Aorta (tissue), 5 donors: ENCODE measurements at places on chromosomes 5 and 9.

- no peak for DNase-seq
Observed at GRCh38 chr5:92886751-92887150, 694.3 kb downstream of the NR2F1-AS1 start.

DNA sequence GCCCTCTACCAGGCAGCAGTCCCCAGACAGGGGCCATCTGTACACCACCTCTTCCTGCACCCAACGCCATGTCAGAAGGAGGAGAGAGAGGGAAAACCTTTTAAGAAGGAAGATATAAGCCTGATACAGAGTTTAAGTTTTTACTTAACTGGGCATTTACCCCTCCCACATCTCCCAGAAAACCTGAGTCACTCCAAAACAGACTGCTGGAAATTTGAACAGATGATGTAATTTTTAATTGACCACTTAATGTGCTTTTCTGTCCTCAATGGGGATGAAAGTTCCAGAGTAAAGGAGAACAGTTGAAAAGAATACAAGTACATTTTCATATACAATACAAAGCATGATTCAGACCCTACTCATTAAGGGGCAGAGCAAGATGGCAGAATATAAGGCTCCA is 63.9 kb downstream of the TTC39B start:
- DNase-seq, result no peak

DNA sequence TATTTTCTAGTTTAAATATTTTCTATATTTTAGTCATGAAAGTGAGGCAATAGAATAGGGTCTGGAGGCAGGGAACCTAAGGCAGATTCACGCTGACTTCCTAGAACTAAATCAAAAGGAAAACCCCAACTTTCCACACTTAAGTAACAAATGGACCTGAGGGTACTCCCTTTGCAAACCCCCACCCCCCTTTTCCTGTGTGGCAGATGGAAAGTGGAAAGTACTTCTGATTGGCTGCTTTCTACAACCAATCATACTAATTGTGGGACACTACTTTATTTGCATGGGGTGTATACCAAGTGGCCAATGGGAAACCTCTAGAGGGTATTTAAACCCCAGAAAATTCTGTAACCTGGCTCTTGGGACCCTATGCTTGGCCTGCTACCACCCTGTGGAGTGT is 4.8 kb upstream of the CENPH start:
- DNase-seq, result no peak

- no peak for DNase-seq
Observed at GRCh38 chr5:173567548-173567947, 48.9 kb downstream of the BOD1 start.

DNA sequence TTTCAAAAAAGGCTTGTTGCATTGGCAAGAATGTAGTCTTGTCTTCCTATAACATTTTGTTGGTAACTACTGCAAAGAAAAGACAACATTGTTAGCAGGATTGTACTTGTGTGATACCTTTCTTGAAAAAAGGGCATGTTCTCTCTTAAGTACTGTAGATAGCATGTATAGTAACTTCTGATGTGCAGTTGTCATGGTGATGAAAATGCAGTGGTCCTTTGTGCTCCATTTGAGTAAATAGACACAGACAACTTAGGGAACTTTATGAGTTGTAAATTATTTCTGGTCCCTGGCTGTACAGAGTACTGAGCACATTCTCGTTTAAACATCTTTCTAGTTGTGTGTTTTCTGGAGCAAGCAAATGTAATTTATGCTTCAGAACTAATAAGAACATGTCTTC is 103.3 kb downstream of the CD180 start:
- no peak for DNase-seq

GRCh38 chr5:137858223-137858916 is 9.3 kb upstream of the MYOT start:
- no peak for DNase-seq

GRCh38 chr9:34519321-34520020 is 3.3 kb downstream of the ENHO start:
- no peak for DNase-seq

- no peak for DNase-seq
Observed at GRCh38 chr5:168374532-168374931, 83.1 kb downstream of the WWC1 start.

DNA sequence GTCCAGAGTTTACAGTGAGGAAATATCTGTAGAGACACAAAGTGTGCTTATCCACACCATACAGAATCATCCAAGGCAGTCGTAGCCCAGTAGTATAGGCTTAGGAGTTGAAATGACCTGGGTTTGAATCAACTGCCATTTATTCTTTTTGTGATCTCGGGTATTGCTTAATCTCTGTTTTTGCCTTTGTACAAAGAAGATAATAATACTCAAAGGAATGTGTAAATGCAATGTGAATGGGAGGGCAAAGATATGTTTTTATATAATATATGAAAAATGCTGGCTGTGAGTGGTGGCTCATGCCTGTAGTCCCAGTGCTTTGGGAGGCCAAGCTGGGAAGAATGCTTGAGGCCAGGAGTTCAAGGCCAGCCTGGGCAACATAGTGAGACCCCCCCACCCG is 141.1 kb downstream of the SPATA31D1 start:
- no peak for DNase-seq

DNA sequence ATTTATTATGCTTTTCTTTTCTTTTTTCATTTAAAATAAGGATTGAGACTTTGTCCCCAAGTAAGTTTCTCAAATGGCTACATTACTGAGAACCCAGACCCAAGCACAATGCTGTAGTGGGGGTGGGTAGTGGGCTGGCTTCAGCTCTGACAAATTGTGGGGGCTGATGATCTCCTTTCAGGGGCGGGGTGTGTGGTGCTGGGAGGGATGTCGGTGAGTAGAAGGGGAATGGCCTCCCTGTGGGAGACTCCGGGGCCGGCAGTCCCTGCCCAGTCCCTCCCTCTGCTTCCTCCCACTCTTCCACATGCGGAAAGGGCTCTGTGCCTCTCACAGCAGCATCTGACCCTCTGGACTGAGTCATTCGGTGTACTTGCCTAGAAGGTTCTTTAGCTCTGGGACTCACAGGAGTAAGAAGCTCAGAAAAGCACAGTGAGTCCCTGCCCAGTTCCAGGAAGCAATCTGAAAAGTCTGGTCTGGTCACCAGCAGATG is 14.3 kb downstream of the CD180 start:
- DNase-seq, result peak; percentile 87

GRCh38 chr9:121764371-121764730 is 112.9 kb downstream of the DAB2IP start:
- no peak for DNase-seq

DNA sequence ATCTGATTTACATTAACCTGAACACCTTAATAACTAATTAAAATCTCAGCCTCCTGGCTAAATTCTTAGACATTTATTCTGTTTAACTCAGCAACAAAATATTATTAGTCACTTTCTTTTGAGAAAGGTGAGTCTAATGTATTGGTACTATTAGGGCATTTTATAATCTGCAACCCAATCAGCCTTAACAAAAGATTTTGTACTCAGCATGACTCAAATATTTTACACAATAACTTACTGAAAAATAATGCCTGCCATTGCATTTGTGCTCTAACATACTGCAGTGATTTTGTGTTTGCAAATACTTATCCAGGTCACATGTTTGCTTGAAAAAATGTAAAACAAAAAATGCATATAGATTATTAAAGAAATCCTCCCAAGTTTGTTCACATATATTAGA is 1129.9 kb downstream of the TAF11L14 start:
- no peak for DNase-seq

DNA sequence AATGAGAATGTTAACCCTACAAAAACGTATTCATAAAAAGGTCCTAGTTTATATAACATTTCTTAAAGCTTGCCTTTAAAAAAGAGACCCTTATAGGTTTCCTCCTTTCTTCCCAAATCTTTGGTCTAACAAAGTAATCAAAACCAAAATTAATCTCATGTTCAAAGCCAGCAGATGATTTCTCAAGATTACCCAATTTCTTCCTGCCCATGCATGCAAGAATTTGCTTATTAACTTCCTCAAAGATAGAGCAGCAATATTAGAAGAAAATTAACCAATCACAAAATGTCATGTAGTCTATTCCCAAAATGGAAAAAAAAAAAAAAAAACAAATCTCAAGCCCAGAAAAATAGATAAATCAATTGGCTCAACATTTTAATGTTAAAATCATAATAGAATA is 114.9 kb downstream of the MLLT3 start:
- no peak for DNase-seq

DNA sequence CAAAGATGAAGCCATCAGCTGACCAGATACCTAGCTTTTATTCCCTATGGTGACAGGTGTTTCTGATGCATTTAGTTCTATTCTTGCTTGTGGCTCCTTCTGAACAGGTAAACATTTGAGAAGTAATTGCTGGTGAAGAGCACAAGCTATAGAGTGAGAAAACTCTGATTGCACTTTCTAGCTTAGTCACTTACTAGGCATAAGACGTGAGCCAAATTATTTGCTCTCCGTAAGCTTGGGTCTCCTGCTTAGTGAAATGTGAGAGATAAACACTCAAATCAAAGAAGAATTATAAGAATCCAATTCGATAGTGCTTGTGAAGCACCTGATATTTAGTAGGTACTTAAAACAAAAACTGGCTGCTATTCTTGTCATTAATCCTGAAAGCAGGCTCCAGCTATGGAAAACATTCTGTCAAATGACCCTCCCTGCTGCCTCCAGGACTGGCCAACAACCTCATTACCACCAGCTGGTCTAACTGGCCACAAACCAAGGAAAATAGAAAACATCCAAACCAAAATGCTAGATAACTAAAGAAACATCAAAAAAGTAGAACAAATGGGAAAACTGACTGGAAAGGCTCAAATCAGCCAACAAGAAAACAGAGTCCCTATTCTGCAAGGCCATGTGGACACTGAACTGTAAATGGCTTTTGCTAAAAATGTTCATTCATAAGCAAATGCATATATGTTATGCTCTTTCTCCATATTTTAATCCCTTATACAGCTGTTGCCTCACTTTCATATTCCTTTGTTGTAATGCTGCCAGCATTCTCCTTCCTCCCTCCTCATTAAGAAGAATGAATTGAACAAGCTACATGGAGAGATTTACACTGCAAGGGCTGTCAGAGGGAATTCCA is 616.1 kb downstream of the DTWD2 start:
- no peak for DNase-seq

DNA sequence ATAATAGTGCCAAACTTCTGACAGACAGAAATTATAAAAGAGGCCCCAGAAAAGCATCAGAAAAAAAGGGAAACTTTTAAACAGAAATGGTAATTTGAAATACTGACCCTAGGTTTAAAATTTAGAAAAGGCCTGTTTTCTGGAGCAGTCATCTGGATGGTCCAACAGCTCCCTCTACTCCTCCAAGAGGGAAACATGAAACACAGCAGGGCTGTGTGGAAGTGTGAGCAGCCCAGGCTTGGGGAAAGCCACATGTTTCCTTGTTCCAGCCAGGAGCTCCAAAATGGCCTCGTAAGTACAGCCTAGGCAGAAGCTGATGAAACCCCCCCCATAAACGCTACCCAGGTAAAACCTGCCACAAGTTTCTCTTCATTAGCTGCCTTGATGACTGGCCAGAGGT is 499.3 kb upstream of the ADAMTS16 start:
- no peak for DNase-seq

DNA sequence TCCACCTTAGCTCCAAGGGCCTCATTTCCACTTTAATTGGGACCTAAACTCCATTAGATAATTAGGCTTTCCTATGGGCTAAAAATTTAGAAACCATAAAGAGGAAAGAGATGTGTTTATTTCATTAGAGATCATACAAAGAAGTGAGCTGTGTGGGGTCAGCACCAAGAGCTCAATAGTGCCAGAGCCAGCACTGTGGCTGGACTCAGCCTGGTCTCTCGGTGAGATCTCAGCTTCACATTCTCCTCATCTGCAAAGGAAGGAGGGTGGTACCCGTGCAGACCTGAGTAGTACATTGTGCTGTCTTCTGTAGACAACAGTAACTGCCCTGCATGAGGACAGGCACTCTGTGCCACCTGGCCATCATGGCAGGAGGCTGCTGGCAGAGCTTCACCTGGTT is 136.1 kb upstream of the EPB41L4A start:
- no peak for DNase-seq

- no peak for DNase-seq
Observed at GRCh38 chr9:86368871-86369521, 14.8 kb upstream of the TUT7 start.

DNA sequence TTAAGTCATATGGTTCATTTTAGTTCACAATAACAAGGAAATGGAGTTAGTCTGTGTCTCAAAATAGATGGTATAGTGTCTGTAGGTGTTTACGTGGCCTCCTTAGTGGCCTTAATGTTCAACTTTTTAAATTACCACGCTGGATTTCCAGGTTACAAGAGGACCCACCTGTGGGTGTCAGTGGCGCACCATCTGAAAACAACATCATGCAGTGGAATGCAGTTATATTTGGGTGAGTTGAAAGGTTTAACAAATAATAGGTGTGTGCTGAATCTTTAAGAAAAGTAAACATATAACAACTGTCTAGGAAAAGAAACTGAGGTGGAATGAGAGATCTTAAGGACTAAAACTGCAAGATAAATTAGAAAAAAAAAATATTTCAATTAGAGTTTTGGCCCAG is 2.9 kb downstream of the UBE2B start:
- no peak for DNase-seq

DNA sequence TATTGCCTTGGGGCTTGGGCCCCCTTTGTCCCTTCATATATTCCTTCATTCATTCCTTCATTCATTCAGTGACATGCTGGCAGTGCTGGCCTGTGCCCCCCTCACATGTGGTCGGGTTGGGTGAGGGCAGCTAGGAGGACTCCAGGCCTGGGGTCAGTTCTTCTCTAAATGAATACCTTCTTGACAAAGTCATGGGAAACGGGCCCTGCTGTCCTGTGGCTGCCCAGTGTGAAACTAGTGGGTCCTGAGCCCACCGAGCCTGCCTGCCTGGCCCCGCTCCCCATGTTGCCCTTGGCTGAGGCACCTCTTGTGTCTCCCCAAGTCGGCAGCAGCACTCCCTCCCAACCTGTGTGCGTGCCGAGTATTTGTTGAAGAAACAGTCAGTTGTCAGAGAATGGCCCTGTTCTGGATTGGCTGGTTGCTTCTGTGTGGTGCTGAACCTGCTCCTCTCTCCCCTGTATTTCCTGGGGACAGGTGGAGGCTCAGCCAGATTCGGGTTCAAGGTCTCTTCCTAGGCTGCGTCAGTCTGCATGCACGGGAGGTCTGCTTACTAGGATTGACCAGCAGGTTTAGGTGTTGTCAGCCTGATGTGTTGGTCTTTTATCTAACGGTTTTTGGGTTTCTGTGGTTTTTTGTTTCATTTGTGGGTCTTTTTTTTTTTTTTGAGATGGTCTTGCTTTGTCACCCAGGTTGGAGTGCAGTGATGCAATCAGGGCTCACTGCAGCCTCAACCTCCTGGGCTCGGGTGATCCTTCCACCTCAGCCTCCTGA is 3.0 kb upstream of the CEL start:
- DNase-seq, result peak; percentile 51

GRCh38 chr5:91151947-91152346 is 231.2 kb downstream of the ARRDC3 start:
- DNase-seq, result no peak

DNA sequence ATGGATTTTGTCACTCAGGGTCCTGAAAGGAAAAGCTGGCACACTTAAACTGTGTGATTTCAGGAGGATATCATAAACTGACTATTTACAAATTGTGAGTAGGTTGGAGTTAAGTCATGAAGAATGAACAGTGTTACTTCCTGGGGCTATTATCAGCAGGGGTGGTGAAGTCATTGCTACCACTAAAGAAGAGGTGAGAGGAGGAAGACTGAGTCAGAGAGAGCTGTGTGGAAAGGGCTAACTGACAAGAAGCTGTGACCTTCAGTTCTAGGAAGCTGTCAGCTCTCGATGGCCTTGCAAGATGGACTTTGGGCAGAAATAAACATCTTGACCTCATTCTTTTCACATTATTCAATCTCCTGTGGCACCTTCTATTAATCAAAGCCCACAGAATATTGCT is 72.3 kb upstream of the STARD4 start:
- DNase-seq, result no peak

GRCh38 chr5:96143450-96143849 is 181.8 kb upstream of the ELL2 start:
- DNase-seq, result no peak
